ENCODE measurements at places on chromosomes 16 and 17. TPM values are rescaled to one million over a fixed set of nuclear protein-coding genes. Genes with fewer than 3 reads are reported as not detected.

Gene DNASE1L2
- total RNA-seq, result 2.6 TPM

Gene PITPNM3
- total RNA-seq, result 4.3 TPM

Gene CCL1
- total RNA-seq, result not detected

Gene SMTNL2
- 25.5 TPM for total RNA-seq

Gene TTYH2
- 2.2 TPM for total RNA-seq

Gene SULT1A2
- total RNA-seq, result 14.2 TPM

Gene C1QTNF8
- total RNA-seq, result not detected

Gene CD79B
- total RNA-seq, result not detected

Gene HS3ST3A1
- 7.6 TPM for total RNA-seq

Gene EMC8
- 41.4 TPM for total RNA-seq

DNA sequence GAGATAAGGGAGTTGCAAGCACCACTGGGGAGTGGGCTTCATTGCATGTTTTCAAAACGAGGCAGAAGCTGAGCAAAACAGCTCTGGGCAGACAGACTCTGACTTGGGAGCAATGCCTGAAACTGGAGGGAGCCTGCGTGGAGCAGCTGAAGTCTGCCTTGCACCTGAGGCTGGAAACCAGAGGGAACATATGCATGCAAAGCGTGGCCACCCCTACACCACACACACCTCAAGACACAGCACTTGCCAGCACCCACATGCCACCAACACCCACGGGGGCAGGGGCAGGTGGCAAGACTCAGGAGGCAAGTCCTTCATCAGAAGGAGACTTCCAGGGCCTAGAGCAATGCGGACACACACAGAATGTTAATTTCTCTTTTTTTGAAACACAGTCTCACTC lies 45.8 kb downstream of the COTL1 start:
- no peak overlapping the region for H3K4me3 ChIP-seq
- H3K27ac ChIP-seq, result no peak overlapping the region
- no peak for DNase-seq
- peaks cover 30% of the 10 kb centered on the region for H3K36me3 ChIP-seq
- H3K27me3 ChIP-seq, result no peaks in the 10 kb centered on the region

GRCh38 chr17:76304226-76305134 lies 3.6 kb downstream of the QRICH2 start:
- peaks cover 4% of the 10 kb centered on the region for H3K4me1 ChIP-seq
- H3K4me3 ChIP-seq, result no peak overlapping the region
- peak overlapping the region; percentile 11 for H3K27ac ChIP-seq
- no peaks in the 10 kb centered on the region for H3K27me3 ChIP-seq
- no peak for DNase-seq
- peaks cover 3% of the 10 kb centered on the region for H3K36me3 ChIP-seq

- no peaks in the 10 kb centered on the region for H3K27me3 ChIP-seq
- H3K4me3 ChIP-seq, result peak overlapping the region; percentile 91
- DNase-seq, result no peak
- H3K36me3 ChIP-seq, result no peaks in the 10 kb centered on the region
These were observed 7.9 kb upstream of the MSL1 start for GRCh38 chr17:40113907-40114245.

GRCh38 chr17:4560837-4561256 lies 470 bp upstream of the GGT6 start:
- peaks cover 15% of the 10 kb centered on the region for H3K4me1 ChIP-seq
- H3K36me3 ChIP-seq, result no peaks in the 10 kb centered on the region
- H3K27me3 ChIP-seq, result no peaks in the 10 kb centered on the region
- no peak overlapping the region for H3K4me3 ChIP-seq

DNA sequence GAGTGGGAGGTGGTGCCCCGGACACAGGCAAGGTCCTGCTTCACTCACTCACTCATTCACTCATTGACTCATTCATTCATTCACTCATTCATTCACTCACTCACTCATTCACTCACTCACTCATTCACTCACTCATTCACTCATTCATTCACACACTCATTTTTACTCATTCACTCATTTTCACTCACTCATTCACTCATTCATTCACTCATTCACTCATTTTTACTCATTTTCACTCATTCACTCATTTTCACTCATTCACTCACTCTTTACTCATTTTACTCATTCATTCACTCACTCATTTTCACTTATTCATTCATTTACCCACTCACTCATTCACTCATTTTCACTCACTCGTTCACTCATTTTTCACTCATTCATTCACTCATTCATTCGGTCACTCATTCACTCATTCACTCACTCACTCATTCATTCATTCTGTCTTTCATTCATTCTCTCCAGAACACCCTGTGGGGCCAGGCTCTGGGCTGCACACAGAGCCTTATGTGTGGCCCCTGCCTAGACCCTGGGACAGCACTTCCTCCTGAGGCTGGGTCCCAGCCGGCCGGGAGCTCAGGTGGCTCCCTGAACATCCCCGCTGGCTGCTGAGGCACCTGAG lies 9.2 kb downstream of the RPUSD1 start:
- no peaks in the 10 kb centered on the region for H3K36me3 ChIP-seq
- peaks cover 10% of the 10 kb centered on the region for H3K27me3 ChIP-seq
- H3K4me3 ChIP-seq, result no peak overlapping the region
- H3K27ac ChIP-seq, result no peak overlapping the region
- DNase-seq, result no peak

GRCh38 chr16:65490286-65490685 lies 368.4 kb upstream of the CDH11 start:
- H3K4me3 ChIP-seq, result no peak overlapping the region
- peaks cover 8% of the 10 kb centered on the region for H3K27me3 ChIP-seq
- H3K4me1 ChIP-seq, result peaks cover 41% of the 10 kb centered on the region
- DNase-seq, result no peak

DNA sequence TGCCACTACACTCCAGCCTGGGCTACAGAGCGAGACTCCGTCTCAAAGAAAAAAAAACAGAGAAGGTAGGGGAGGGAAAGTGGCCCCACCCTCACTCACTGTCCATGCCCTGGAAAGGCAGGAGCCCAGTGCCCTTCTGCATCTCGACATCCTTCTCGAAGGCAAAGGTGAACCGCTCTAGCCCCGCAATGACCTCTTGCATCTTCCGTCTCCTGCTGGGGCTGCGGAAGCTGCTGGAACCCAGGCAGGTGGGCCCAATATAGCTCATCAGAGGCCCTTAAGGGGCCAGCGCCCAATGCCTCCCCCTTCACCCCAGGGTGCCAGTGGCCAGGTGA lies at the start of gene CPSF4L:
Gene CPSF4L (minus strand): TSS at position 264 of the 335 bp plus-strand sequence. CDS start 62 bp downstream, at position 202.
- no peaks in the 10 kb centered on the region for H3K36me3 ChIP-seq
- peaks cover 28% of the 10 kb centered on the region for H3K4me1 ChIP-seq
- no peak for DNase-seq
- H3K4me3 ChIP-seq, result peak within 1 kb of the TSS; percentile 59
- no peaks in the 10 kb centered on the region for H3K27me3 ChIP-seq

- no peak overlapping the region for H3K4me3 ChIP-seq
- H3K27me3 ChIP-seq, result no peaks in the 10 kb centered on the region
- no peak overlapping the region for H3K27ac ChIP-seq
- peaks cover 75% of the 10 kb centered on the region for H3K36me3 ChIP-seq
- H3K4me1 ChIP-seq, result peaks cover 52% of the 10 kb centered on the region
These were observed 8.5 kb downstream of the MSI2 start for GRCh38 chr17:57264776-57265175.

- H3K27ac ChIP-seq, result peak overlapping the region; percentile 1
- H3K36me3 ChIP-seq, result no peaks in the 10 kb centered on the region
- no peak for DNase-seq
- no peak overlapping the region for H3K4me3 ChIP-seq
These were observed 33.1 kb downstream of the ARL4D start for GRCh38 chr17:43431714-43432523.

DNA sequence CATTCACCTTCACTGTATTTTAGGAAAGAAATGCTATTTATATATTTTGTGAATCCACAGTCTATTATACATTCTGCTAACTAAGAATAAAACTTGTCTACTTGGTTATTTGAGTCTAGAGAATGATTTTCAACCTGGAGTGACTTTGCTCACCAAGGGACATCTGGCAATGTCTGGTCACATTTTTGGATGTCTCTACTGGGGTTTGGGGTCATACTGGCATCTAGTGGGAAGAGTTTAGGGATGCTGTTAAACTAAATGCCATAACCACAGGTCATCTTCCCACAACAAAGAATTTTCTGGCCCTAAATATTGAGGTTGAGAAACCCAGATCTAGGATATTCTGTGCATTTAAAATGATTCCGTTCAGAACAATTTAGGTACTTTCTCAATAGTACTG lies 26.0 kb downstream of the KCNJ16 start:
- H3K27ac ChIP-seq, result no peak overlapping the region
- peaks cover 4% of the 10 kb centered on the region for H3K4me1 ChIP-seq
- no peaks in the 10 kb centered on the region for H3K36me3 ChIP-seq
- H3K4me3 ChIP-seq, result no peak overlapping the region

DNA sequence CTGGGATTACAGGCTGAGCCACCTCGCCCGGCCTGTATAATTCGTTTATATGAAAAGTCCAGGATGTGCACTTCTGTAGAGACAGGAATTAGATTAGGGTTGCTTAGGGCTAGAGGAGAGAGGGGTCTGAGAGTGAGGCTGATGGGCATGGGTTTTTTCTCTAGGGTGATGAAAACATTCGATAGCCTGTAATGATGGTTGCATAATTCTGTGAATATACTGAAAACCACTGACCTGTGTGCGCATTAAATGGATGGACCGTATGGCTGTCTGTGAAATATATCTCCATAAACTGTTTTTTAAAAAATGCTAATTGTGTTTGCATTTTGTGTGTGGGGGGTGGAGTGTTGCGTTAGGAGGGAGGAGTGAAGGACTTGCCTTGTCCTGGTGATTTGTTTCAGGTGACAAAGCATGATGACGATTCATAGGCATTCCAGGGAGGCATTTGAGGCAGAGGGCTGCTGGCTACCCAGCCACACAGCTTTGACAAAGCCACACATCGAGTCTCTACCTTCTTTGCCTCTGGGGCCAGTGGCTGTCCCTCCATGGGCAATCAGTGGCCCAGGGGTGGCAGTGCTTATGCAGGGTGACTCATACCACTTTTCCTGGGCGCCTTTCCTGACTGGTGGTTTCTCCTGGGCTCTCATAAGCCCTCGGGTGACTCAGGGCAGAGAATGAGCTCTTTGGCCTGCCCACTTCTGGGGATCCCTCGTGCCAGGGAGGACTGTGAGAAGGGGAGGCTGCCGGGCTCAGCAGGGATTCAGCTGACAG lies 148.5 kb upstream of the WSCD1 start:
- H3K36me3 ChIP-seq, result no peaks in the 10 kb centered on the region
- H3K27me3 ChIP-seq, result peaks cover 7% of the 10 kb centered on the region
- H3K4me3 ChIP-seq, result no peak overlapping the region
- peaks cover 3% of the 10 kb centered on the region for H3K4me1 ChIP-seq
- no peak for DNase-seq

GRCh38 chr17:12768255-12768654 lies 21.0 kb upstream of the ARHGAP44 start:
- no peak for DNase-seq
- H3K36me3 ChIP-seq, result no peaks in the 10 kb centered on the region
- H3K4me3 ChIP-seq, result no peak overlapping the region
- peaks cover 9% of the 10 kb centered on the region for H3K27me3 ChIP-seq

DNA sequence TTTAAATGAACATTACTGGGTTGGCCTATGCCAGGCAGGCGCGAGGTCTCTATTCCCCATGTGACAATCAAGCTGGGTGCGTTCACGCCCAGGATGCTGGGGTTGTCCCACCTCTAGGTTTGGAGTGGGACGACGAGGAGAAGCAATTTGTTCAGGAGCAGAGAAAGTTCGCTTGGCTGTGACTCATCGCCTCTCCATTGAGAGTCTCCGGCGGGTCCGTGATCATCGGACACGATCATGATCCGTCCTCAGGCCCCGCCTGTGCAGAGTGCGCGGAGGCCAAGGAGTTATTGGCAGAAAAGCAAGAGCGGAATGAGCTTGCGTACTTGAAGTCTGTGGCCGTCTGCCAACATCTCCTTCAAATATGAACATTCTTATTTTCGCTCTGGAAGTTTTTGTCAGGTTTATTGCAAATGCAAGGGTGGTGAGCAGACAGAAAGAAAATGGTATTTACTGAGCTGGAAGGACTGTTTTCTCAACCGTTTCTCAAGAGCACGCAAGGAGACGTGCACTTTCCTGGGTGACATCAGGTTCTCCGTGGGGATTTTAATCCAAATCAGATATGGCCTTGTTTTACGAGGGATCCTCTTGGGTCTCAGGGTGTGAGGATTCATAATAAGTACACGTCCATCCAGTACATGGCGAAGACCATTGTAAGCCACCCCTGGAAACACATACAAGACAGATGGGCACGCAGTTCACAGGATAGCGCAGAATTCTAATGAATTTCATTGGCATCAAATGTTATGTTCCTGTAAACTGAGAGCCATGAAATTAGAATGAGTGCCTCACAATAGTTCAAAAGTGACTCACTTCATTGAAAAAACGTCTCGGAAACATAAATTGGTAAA lies 70.1 kb upstream of the CREBBP start:
- H3K4me3 ChIP-seq, result no peak overlapping the region
- H3K27ac ChIP-seq, result no peak overlapping the region
- no peak for DNase-seq
- H3K36me3 ChIP-seq, result no peaks in the 10 kb centered on the region

GRCh38 chr17:61310590-61310989 lies 89.1 kb upstream of the TBX2 start:
- no peak for DNase-seq
- no peak overlapping the region for H3K27ac ChIP-seq
- no peaks in the 10 kb centered on the region for H3K27me3 ChIP-seq
- no peaks in the 10 kb centered on the region for H3K36me3 ChIP-seq

DNA sequence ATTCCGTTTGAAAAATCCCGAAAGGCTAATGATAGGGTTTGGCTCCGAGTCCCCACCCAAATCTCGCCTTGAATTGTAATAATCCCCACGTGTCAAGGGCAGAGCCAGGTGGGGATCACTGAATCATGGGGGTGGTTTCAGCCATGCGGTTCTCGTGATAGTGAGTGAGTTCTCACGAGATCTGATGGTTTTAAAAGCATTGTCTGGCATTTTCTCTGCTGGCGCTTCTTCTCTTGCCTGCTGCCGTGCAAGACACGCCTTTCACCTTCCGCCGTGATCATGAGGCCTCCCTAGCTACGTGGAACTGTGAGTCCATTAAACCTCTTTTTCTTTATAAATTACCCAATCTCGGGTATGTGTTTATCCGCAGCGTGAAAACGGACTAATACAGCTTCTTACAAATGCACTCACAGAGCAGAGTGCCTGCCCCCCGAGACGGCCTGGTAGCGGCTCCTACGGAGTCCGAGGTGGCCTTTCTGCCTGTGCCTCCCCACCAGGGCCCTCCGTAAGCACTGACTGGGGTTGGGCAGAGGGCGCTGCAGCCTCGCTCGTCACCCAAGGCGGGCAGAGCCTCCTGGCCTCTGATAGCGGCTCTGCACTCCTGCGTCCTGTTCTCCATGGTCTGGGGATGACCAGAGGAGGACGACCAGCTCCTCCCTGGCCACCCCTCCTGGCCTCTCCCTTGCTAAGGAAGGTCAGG lies 131.7 kb downstream of the FOXL1 start:
- H3K36me3 ChIP-seq, result peaks cover 3% of the 10 kb centered on the region
- H3K27me3 ChIP-seq, result peaks cover 42% of the 10 kb centered on the region
- no peak overlapping the region for H3K4me3 ChIP-seq
- H3K27ac ChIP-seq, result no peak overlapping the region

GRCh38 chr17:8162997-8163977 lies 539 bp upstream of the VAMP2 start:
- no peaks in the 10 kb centered on the region for H3K27me3 ChIP-seq
- H3K4me1 ChIP-seq, result peaks cover 20% of the 10 kb centered on the region
- H3K27ac ChIP-seq, result peak overlapping the region; percentile 92
- DNase-seq, result no peak
- peak overlapping the region; percentile 92 for H3K4me3 ChIP-seq

- no peaks in the 10 kb centered on the region for H3K4me1 ChIP-seq
- H3K4me3 ChIP-seq, result peak overlapping the region; percentile 77
- no peak for DNase-seq
- peaks cover 48% of the 10 kb centered on the region for H3K27me3 ChIP-seq
- H3K36me3 ChIP-seq, result no peaks in the 10 kb centered on the region
These were observed 618 bp downstream of the TRIM47 start for GRCh38 chr17:75877752-75878173.

GRCh38 chr16:58733248-58733670 lies 857 bp downstream of the GOT2 start:
- peak overlapping the region; percentile 90 for H3K4me3 ChIP-seq
- H3K27me3 ChIP-seq, result no peaks in the 10 kb centered on the region
- no peak for DNase-seq
- H3K36me3 ChIP-seq, result peaks cover 3% of the 10 kb centered on the region
